ENCODE measurements at places on chromosomes 6 and 20.

- no peak for DNase-seq
Observed at GRCh38 chr20:17807651-17808050, 107.9 kb downstream of the BANF2 start.

GRCh38 chr6:89501222-89501621, 68.3 kb downstream of the ANKRD6 start:
- no peak for DNase-seq

GRCh38 chr6:136860043-136860442, 37.7 kb downstream of the PEX7 start:
- DNase-seq, result no peak

DNA sequence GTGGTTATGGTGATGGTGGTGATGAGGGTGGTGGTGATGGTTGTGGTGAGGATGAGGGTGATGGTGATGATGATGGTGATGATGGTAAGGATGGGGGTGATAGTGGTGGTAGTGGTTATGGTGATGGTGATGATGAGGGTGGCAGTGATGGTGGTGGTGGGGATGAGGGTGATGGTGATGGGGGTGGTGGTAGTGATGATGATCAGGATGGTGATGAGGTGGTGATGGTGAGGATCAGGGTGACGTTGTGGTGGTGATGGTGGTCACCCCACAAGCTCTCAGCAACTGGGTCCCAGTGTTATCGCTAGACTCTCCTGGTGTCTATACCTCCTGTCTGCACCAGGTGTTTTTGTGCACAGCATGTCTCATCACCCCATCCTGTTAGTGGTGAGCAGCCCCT, 85.0 kb downstream of the TMEM242 start:
- DNase-seq, result no peak

DNA sequence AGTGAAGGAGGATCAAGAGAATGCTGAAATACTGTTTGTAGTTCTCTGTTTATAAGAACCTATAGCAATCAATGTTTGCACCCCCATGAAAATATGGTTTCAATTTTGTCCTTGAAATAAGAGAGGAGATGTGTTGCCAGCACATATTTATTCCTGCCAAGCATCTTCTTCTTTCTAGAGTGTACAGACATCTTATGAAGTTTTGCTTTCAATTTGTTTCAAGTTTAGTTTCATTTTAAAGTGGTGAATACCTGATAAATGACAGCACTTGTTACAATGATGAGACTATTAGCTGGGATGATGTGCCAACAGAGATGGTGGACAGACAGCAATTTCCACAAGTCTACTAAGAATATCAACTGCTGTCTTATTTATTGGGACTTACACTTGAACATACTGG, 39.2 kb upstream of the CENPW start:
- no peak for DNase-seq

- DNase-seq, result no peak
Observed at GRCh38 chr6:15775076-15775634, 112.3 kb upstream of the DTNBP1 start.

All from GF-D8 (cell line).